ENCODE measurements at places on chromosomes 12 and 14.

DNA sequence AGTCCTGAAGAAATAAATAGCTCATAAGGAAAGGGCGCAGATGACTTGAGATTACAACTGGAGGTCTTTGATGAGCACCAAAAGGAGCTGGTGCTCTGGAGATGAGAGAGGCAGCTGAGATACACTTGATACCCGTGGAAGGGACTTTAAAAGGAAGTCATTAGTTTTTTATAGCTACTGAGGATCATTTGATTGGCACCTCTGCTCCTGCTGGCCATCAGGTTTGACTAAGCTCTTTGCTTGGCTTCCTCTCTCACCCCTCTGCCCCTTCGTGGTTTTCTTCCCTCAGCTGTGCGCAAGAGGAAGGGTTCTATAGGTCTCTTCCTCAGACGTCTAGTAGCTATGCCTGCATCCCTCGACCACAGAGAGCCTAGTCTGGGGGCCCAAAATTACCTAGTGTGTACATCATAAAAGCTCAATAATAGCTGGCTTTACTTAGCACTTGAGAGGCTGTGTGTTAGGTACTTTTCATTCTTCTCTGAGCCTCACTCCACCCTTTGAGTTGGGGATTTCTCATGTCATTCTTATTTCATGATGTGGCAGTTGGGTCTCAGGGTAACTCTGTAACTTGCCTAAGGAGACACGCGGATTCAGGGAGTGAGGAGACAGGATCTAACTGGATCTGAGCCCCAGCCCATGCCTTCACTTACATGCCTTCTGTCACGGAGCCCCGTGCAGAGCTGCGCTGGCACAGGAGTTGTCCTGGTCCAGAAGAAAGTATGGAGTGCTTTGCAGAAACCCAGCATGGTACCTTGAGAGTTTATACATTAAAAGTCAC is 68.4 kb upstream of the ASPG start:
- no peak for DNase-seq

- DNase-seq, result no peak
Observed at GRCh38 chr14:95237121-95237957, 80.0 kb upstream of the DICER1 start.

GRCh38 chr12:49288412-49288853 is 6.5 kb upstream of the PRPH start:
- DNase-seq, result peak; percentile 78

GRCh38 chr12:130873825-130874224 is 2.0 kb downstream of the RAN start:
- no peak for DNase-seq

- no peak for DNase-seq
Observed at GRCh38 chr12:22285846-22286245, 48.7 kb downstream of the ST8SIA1 start.

DNA sequence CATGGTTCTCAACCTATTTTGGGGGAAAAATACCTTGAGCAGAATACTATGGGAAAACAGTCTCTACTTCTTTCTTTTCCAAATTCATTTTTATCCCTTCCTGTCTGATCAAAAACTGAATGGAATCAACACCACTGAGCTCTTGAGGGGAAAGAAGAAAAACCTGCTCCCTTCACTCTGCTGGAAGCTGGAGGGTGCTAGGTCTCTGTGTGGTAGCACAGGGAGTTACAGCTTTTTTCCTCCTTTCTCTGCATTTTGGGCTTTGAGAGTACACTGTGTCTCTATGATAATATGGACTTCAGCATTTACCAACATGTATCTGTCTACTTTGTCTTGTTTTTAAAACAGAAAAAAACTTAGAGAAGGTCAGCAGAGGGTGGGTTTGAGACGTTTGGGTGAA is 417.2 kb upstream of the SYT1 start:
- no peak for DNase-seq

DNA sequence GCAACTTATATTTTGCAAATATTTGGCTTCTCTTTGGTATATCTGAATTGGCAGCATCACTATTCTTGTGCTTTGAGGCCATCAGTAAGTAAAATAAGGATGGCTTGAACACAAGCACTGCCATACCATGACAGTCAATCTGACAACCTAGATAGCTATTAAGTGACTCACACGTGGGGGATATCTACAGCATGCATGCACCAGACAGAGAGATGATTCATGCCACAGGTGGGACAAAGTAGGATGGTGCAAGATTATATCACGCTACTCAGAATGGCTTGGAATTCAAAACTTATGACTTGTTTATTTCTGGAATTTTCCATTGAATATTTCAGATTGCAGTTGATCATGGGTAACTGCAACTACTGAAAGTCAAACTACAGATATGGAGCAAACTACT is 675.6 kb upstream of the MDGA2 start:
- DNase-seq, result no peak

- DNase-seq, result no peak
Observed at GRCh38 chr12:32230613-32230993, 124.0 kb downstream of the BICD1 start.

GRCh38 chr12:6157482-6157881 is 33.0 kb upstream of the VWF start:
- no peak for DNase-seq

DNA sequence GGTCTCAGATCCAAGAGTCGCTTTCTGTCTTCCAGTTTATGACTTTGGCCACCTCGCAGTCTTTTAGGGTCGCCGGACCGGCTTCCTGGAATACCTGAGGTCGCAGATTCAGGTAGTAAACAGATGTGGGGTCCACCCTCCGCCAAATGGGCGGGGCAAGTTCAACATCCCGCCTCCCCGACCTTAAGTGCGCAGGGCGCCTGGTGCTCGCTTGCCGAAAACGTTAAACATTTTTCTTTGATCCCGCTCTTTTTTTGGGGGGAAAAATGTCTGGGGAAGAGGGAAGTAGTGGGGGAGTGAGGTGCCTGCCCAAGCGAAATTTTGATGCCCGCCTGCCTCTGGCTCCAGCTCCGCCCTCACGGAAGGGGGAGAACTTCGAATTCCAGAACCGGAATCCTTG is 73.9 kb upstream of the TBX5 start:
- DNase-seq, result no peak

DNA sequence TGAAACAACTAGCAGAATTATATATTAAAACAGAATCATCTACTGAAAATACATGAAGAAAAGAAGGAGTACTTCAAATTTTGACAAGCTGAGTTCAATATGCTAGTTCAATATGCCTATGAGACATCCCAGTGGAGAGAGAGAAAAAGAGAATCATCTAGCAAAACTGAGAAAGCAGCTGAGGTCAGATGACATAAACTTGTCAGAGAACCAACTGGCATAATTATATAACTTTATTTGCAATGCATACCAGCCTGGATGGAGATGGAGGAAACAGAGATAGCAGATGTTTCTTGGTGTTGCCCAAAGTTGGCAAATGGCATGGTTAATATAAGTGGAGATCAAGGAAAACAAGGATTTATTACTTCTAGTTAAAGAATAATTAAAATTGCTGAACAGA is 148.7 kb upstream of the PDZRN4 start:
- no peak for DNase-seq

DNA sequence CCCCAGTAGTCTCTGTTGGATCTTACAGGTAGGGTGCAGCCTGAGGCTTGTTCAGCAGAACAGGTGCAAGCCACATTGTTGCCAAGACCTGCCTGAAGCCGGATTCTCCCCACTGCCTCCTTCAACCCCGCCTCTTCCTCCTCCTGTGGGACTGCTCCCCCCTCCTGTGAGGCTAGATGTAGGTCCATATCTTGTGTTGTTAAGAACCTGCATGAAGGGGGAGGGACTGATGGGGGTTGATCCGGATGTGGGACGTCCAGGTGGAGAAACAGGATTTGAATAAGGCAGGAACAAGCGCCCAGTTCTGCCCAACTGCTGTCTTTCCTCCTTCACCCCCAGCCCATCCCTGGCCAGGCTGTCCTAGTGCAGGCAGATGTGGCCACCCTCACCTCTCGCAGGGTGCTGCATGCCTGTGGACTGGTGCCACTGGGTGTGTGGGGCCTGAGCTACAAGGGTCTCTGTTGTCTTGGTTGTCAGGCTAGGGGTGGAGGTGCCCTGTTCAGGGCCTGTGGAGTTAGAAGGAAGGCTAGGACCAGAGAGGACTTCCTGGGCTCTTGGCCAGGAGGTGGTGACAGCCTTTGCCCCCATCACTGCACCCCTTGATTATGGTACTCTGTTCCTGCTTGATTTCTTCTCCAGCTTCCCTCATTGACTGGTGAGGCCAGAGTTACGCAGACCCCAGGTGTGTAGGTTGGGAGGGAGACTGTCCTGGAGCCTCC is 1.4 kb downstream of the NR4A1 start:
- DNase-seq, result no peak

DNA sequence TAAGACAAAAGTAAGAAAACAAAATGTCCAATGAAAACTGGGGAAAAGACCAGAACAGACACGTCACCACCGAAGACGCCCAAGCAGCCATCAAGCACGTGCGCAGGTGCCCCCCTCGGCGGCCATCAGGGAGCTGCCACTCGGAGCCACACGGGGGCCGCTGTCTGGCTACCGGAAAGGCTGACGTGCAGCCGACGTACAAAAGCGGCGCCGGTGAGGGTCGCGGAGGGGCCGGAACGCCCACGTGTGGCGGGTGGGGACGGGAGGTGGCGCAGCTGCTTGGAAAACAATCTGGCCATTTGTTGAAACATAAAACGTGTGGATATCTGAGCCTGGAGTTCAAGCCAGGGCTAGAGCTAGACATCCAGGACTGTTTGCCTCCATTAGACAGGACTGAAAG is 60.7 kb downstream of the GALNT9 start:
- no peak for DNase-seq

- DNase-seq, result no peak
Observed at GRCh38 chr12:22366181-22366580, 31.7 kb upstream of the ST8SIA1 start.

DNA sequence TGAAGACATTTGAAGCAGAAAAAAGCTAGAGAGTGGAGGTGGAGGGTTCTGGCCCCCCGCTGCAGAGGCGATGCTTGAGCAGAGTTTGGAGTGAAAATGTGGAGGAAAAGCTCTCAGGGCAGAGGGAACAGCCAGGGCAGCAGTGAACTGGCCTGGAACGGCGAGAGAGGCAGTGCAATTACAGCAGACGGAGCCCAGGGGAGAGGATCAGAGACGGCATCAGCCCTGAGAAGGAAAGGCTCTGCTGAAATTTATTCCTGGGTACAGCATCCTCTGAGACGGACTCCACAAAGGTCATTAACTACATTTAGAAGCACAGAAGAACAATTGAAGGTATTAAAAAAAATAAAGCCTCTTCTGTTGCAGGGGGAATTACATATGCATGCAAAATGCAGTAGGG is 14.2 kb downstream of the STON2 start:
- no peak for DNase-seq

GRCh38 chr14:65371784-65372183 is 40.7 kb upstream of the FUT8 start:
- DNase-seq, result no peak

GRCh38 chr12:52359621-52360061 is 7.6 kb downstream of the KRT85 start:
- DNase-seq, result no peak

DNA sequence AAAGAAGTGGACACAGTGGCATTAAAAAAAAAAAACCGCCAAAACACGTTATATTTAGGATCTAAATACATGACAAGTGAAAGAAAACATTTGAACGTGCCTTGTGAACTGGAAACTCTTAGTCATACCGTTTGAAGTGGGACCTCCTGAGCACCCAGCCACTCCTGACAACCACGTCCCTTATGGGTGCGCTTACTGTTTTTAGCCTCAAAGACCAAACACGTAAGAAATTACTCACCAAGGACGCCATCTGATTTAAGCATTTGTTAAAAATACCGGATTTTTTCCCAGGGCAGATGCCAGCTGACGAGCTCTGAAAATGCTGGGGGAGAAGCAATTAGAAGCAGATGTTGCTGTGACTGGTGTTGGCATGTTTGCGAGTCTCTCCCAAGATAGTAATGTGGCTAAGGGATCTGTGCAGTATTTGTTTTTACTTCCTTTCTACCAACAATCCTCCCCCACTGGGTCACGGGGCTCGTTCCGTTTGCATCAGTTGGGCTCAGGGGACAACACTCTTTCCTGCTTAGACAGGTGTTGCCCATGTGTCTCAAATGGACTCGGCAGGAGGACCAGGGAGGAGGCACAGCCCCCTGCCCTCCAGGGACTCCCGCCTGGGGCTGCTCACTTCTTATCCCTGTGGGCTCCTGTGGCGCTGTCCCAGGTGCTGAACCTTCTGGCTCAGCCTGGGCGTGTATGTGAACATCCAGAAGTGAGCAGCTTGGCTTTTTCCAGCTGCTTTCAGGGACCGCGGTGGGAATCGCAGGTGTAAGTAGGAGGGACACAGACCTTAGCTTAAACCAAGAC is 101.0 kb downstream of the BEGAIN start:
- peak; percentile 67 for DNase-seq

GRCh38 chr14:89351516-89352404 is 65.3 kb downstream of the FOXN3 start:
- no peak for DNase-seq
